H1 (cell line): ENCODE measurements at places on chromosomes 3 and 15.

- no peak for DNase-seq
Measured at GRCh38 chr3:175656461-175656860, 797.3 kb downstream of the NAALADL2 start.

GRCh38 chr3:138938877-138939560 is 7.9 kb downstream of the FOXL2 start:
- DNase-seq: no peak

DNA sequence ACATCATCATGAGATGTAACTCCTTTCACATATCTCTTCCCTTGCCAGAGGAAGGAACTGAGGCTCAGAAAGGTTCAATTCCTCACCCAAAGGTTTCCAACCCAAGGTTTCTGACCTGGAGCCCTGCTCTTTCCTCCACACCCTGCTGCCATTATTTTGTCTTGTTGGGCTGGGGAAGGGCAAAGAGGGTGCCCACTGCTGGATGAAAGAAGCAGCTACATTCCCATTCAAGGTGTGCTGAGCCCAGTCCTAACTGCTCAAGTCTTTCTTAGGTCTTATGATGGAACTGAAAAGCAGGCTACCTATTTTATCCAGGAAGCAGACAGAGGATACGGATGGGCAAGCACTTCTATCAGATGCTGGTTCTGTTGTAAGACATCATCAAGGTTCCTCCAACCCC is 258.0 kb upstream of the CTDSPL start:
- no peak for DNase-seq

GRCh38 chr3:102006812-102007485 is 157.6 kb downstream of the NFKBIZ start:
- DNase-seq: no peak
